ENCODE measurements at places on chromosomes 4 and X. TPM values are rescaled to one million over a fixed set of nuclear protein-coding genes. Genes with fewer than 3 reads are reported as not detected.

- H3K27ac ChIP-seq = no peak overlapping the region
- no peaks in the 10 kb centered on the region for H3K36me3 ChIP-seq
- H3K27me3 ChIP-seq = no peaks in the 10 kb centered on the region
- DNase-seq = no peak
- no peaks in the 10 kb centered on the region for H3K4me1 ChIP-seq
- no peak overlapping the region for H3K4me3 ChIP-seq
These were observed 16.1 kb downstream of the NSG1 start for GRCh38 chr4:4402966-4403365.

GRCh38 chr4:17920681-17921080, 100.9 kb downstream of the LCORL start:
- no peaks in the 10 kb centered on the region for H3K36me3 ChIP-seq
- no peaks in the 10 kb centered on the region for H3K27me3 ChIP-seq
- H3K27ac ChIP-seq = no peak overlapping the region
- H3K4me3 ChIP-seq = no peak overlapping the region
- DNase-seq = no peak
- no peaks in the 10 kb centered on the region for H3K4me1 ChIP-seq

GRCh38 chr4:18075823-18076433, 54.4 kb upstream of the LCORL start:
- H3K4me3 ChIP-seq = no peak overlapping the region
- H3K4me1 ChIP-seq = no peaks in the 10 kb centered on the region
- no peak overlapping the region for H3K27ac ChIP-seq
- H3K27me3 ChIP-seq = no peaks in the 10 kb centered on the region
- H3K36me3 ChIP-seq = no peaks in the 10 kb centered on the region

DNA sequence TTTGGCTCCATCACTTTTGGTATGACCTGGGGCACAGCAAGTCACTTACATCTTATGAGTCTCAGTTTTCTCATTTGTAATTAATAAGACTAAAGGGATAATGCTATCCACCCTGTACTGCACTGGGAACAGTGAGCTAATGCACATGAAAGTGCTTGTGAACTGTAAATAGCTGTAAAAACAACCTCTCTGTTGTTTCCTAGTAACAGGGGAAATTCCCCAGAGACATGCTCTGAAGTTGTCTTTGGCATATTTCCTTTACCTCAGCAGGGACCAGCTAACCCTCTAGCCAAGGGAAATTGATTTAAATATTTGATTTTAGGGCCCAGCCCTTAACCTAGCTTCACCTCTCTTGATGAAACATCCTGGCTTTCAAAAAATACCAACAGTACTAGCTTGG, 6.1 kb upstream of the CYSLTR1 start:
- H3K36me3 ChIP-seq = no peaks in the 10 kb centered on the region
- no peaks in the 10 kb centered on the region for H3K27me3 ChIP-seq
- no peak overlapping the region for H3K4me3 ChIP-seq

The TGIF2LX gene
- polyA plus RNA-seq = not detected
